ENCODE measurements at places on chromosomes 1 and 21.

DNA sequence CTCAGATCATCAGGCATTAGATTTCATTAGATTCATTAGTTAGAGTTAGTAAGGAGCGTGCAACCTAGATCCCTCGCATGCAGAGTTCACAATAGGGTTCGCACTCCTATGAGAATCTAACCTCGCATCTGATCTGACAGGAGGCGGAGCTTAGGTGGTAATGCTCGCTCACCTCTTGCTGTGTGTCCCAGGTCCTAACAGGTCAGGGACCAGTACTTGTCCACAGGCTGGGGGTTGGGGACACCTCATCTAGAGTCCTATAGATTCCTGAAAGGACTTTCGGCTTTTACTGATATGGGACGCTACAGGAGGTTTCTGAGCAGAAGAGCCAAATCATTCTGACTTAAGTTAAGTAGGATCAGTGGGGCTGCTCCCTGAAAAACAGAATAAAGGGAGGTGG is 91.4 kb downstream of the AKT3 start:
- DNase-seq, result no peak

DNA sequence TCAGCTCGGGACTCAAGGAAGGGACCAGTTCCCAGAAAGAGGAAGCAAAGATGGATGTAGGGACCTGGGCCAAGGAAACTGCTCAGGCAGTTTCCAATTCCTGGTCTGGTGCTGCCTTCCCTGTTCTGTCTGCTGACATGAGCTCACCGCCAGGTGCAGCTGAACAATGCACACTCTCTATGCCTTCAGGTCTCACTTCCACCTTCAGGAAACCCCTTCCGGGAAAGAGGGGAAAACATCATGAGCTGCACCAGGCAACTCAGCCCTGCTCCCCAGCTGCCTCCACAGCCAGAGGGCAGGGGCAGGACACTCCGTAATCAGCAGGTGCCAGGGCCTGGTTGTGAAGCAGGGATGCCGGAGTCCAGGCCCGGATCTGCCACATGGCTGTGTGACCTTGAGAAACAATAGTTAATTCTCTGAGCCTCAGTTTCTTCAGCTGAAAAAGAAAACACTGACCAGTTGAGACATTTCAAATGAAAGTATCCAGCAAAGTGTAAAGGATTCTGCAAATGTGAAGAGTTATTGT is 27.8 kb downstream of the SMIM12 start:
- DNase-seq, result no peak

GRCh38 chr1:22809783-22810182 is 99.1 kb downstream of the EPHB2 start:
- DNase-seq, result no peak

GRCh38 chr1:188668083-188668482 is 1809.6 kb downstream of the BRINP3 start:
- DNase-seq, result no peak

DNA sequence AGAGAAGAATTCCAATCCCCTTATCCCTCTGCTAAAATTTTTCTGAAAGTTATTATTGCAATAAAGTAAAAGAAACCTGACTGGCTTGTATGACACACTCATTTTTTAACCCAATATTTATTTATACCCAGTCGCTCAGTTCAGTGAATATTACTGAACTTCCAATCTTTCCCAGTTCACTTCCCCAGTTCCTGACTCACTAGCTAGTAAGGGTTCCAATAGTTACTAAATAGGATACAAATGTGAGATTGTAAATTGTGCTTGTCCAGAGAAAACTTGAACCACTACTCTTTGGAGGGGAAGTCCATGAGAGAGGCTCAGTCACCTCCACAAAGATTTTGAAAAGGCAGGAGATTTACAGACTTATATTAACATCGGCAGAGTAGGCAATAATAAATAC is 31.4 kb downstream of the PRDX6 start:
- DNase-seq, result no peak

DNA sequence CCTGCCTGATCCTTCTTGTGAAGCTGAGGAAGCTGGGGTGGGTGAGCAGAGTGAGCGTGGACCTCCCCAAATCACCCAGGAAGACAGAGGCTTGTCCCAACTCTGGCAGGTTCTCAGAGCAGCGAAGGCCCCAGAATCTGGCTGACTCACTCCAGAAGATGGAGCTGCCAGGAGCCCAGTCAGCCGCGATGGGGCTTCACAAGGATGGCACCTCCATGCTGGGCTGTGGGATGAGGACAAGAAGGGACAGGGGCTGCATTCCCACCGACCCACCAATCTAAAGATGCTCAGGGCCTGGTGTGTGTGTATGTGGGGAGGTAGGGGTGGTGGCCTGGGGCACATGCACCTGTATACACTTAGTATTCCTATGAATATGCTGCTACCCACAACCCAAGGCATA is 52.9 kb downstream of the ATP1A1 start:
- no peak for DNase-seq

DNA sequence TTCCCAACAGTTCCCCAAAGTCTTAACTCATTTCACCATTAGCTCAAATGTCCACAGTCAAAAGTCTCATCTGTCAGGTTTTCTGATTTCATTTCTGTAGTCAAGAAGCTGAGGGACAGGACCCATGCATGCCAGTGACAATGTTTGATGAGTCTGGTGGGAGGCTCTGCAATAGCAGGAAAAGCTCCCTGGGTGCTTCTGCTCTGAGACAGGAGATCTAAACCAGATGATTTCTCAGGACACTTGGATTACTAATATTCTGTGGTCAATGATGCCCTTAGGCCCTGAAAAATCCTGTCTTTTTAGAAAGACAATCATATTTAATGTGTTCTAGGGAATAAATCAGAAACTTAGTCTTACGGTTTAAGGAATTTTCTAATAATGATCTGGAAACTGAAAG is 56.4 kb downstream of the PCBP3 start:
- DNase-seq, result no peak

DNA sequence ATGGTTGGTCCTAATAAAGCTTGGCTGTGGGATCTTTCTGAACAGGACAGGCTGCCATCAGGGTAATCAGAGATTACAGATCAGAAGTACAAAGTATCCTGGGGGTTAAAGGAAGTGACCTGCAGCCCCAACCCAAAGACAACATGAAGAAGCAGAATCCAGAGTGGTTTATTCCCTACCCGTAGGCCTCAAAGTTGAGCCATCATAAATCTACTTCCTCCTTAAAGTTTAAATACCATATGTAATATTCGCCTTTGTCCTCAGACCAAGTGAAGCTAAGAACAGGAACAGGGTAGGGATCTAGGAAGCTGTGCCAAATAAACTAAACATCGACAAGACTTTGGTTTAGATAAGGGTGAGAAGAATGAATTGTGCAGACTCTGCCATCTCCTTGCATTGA is 15.9 kb upstream of the DHX9 start:
- DNase-seq, result no peak

- DNase-seq, result no peak
These were observed 9.2 kb upstream of the SARS1 start for GRCh38 chr1:109204484-109204883.

- no peak for DNase-seq
These were observed 76.1 kb upstream of the JUN start for GRCh38 chr1:58859769-58860485.

DNA sequence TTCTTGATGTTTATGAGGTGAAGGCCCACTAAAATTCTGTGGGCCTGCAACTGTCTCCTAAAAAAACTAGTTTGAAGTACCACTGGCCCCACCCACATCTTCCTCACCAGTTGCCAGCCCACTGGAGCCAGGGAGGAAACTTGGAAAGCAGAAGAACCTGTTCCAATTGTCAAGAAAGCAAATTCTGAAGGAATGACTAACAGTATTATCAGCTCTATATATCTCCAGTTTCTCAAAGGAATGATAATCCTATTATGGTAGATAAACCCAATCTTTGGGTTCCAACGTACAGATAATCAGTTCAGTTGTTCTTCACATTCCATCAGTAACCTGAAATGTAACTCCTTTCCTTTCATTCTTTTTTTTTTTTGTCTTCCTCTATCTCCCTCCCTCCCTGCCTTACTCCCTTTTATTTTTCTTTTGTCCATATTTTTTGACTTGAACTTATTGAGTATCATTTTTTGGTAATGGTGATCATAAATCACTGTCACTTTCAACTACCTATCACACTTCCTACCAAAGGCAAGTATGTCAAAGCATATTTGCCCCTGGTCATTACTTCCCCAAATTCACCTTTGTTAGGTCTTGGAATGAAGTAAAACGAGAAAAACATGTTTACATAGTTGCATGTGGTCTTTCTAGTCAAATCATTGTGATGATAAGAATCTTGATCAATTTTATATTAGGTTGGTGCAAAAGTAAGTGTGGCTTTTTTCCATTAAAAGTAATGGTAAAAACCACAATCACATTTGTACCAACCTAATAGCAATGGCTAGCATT is 943.4 kb downstream of the TTLL7 start:
- DNase-seq, result no peak

GRCh38 chr1:109112056-109112651 is 1.8 kb upstream of the ELAPOR1 start:
- DNase-seq, result peak; percentile 44

- DNase-seq, result no peak
These were observed 4.6 kb downstream of the TMEM63A start for GRCh38 chr1:225877580-225877979.

DNA sequence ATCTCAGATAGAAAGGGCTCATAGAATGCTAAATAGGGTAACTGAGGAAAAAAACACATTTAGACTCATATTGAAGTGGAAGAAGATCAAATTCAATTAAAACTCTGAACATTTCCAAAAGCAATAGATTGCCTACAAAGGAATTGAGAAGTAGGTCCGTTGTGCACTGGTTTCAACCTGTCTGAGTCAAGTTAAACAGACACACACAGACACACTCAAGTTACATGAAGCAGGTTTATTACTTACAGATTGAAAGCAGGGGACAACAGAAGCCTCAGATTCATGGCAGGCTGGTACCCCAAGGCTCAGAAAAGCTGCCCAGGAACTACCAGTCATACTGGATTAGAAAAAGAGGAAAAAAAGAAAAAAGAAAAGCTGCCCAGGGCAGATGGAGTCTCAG is 20.7 kb upstream of the S100A2 start:
- DNase-seq, result no peak
